ENCODE measurements at places on chromosomes 2 and 18.

DNA sequence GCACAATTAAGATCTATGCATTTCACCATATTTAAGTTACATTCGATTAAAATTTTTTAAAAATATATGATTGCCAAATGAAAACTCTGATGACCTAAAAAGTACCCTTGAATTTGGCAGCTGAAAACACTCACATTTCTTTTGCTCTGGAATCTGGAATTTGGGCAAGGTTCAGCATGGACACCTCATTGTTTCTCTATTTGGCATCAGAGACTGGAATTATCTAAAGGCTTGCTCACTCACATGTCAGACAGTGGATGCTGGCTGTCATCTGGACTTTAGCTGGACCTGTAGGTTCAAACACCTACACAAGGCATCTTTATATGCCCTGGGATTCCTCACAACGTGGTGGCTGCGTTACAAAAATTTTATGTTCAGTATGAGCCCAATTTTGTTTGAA lies 16.1 kb downstream of the MBOAT2 start:
- DNase-seq, result no peak

- no peak for DNase-seq
These were observed 23.0 kb upstream of the TMEM200C start for GRCh38 chr18:5918205-5918858.

DNA sequence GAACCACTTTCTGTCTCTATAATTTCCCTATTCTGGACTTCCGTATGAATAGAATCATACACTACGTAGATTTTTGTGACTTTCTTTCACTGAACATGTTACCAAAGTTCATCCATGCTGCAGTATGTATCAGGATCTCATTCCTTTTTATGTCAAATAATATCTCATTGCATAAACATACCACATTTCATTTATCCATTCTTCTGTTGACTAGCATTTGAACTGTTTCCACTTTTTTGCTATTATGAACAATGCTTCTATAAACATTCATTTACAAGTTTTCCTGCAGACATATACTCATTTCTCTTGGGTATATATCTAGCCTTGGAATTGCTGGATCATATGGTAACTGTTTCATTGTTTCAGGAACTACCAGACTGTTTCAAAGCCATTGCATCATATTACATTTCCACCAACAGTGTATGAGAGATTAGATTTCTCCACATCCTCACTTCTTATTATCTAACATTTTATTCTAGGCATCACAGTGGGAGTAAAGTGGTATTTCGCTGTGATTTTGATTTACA lies 186.2 kb downstream of the DYM start:
- DNase-seq, result no peak

GRCh38 chr2:203453858-203454451 lies 81.1 kb downstream of the RAPH1 start:
- DNase-seq, result no peak

Data from naive thymus-derived CD8-positive, alpha-beta T cell (primary cell).